ENCODE measurements at places on chromosomes 1 and 21.

DNA sequence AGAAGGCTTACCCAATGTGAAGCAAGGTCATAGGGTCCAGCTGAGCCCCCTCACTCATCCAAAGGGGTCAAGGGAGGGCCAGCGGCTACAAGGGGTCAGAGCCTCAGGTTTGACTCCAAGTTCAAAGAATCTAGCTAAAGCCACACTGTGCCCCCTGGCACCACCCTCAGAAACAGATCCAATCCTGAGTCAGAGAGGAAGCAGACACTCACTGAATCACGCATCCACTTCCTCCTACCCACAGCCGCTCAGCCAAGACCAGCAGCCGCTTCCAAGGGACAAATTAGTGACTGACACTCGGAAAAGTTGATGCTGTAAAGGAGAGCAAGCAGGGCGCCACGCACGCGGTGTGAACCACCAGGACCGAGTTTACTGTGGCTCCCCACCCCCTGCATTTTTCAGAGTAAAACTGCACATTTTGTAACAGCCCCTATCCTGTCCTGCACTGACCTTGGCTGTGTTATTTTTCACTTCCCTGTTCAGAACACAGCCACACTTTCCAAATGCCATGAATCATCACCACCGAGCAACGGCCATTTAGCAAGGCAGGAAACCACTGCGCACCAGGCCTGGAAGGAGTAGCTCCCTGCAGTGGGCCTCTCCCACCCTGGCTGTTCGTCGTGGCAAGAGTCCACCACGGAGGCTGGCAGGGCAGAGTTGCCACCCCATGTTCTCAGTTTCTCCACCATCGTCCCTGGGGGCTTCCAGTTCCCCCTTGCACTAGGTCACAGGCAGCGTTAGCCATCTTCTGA, 147.8 kb downstream of the TOMM20 start:
- no peak for DNase-seq

- no peak for DNase-seq
These were observed 19.8 kb downstream of the SLC25A33 start for GRCh38 chr1:9558946-9559545.

DNA sequence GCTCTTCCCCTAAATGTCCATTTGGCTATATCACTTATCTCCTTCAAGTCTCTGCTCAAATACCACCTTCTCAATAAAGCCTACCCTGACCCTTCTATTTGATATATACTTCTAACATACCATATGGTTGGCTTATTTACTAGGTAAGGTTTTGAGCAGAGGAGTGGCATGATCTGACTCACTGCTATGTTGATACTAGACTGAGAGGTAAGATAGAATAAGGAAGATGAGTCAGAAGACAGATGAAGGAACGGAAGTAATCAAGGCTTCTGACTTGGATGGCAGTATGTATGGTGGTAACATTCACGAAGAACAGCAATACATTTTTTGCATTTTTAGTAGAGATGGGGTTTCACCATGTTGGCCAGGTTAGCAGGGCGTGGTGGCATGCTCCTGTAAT, 4.8 kb upstream of the HRNR start:
- DNase-seq: no peak

- no peak for DNase-seq
These were observed 152.7 kb upstream of the COL6A1 start for GRCh38 chr21:45828580-45829570.

GRCh38 chr1:200907611-200908097, 13.0 kb downstream of the INAVA start:
- no peak for DNase-seq

GRCh38 chr1:157969697-157970485, 23.6 kb upstream of the KIRREL1 start:
- DNase-seq: no peak

DNA sequence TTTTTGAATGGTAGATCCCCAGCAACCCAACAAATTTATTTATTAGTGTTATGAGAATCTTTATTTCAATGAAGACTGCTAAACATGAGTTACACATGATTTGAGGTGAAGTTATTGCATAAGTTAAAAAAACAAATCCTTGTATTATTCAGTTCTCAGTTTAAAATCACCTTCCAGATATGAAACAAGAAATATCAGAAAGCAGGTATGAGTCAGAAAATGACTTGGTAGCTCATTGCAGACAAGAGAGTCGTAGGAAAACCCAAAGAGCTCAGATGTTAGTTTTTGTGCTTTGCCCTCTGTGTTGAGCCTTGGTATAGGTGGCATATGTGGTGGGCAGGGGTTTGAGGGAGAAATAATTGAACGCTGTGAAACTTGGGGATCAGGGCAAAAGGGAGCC, 339.4 kb downstream of the BRINP3 start:
- no peak for DNase-seq

- no peak for DNase-seq
These were observed 29.1 kb downstream of the SLC2A1 start for GRCh38 chr1:42929434-42930177.

GRCh38 chr1:10511494-10511885, 36.7 kb downstream of the PEX14 start:
- no peak for DNase-seq

All from NCI-H1092 (cell line).